Myometrial cell (primary cell): ENCODE measurements at places on chromosomes 11 and 22. TPM values are rescaled to one million over a fixed set of nuclear protein-coding genes. Genes with fewer than 3 reads are reported as not detected.

MMP8 gene
- total RNA-seq, result not detected in 2 replicates

MS4A15 gene
- total RNA-seq, result not detected in 2 replicates

SLC22A8 gene
- total RNA-seq, result not detected in 2 replicates

FOXRED2 gene
- total RNA-seq, result 5.0 and 5.2 TPM in 2 replicates

ZBED4 gene
- 6.9 and 7.8 TPM in 2 replicates for total RNA-seq

SHISAL1 gene
- 0.71 and 0.86 TPM in 2 replicates for total RNA-seq

BIK gene
- not detected in 2 replicates for total RNA-seq

MRGPRE gene
- total RNA-seq, result not detected in 2 replicates

ISX gene
- total RNA-seq, result not detected in 2 replicates

TRIOBP gene
- total RNA-seq, result 215 and 222 TPM in 2 replicates

RIMBP3C gene
- 0.18 TPM in 1 of 2 replicates, not detected in the other for total RNA-seq

OR52H1 gene
- total RNA-seq, result not detected in 2 replicates

GUCY1A2 gene
- 0.18 TPM in 1 of 2 replicates, not detected in the other for total RNA-seq

TBCEL gene
- total RNA-seq, result 9.2 and 9.7 TPM in 2 replicates

C11orf91 gene
- not detected in 2 replicates for total RNA-seq

NAALAD2 gene
- 0.18 and 0.58 TPM in 2 replicates for total RNA-seq

CRYBA4 gene
- total RNA-seq, result not detected in 2 replicates

ARHGAP20 gene
- total RNA-seq, result 1.2 and 2.3 TPM in 2 replicates

SLC35F2 gene
- 20.5 and 22.3 TPM in 2 replicates for total RNA-seq

NFAM1 gene
- total RNA-seq, result 0.18 TPM in 1 of 2 replicates, not detected in the other

RIC3 gene
- not detected in 2 replicates for total RNA-seq

RTN4R gene
- 2.8 and 4.0 TPM in 2 replicates for total RNA-seq

OR5D18 gene
- not detected in 2 replicates for total RNA-seq

SYNGR1 gene
- 6.6 and 8.4 TPM in 2 replicates for total RNA-seq

P2RX3 gene
- total RNA-seq, result not detected in 2 replicates

RASSF7 gene
- total RNA-seq, result 14.7 and 36.0 TPM in 2 replicates

CCDC89 gene
- 2.3 and 4.8 TPM in 2 replicates for total RNA-seq

OR2AG1 gene
- not detected in 2 replicates for total RNA-seq

PDE3B gene
- total RNA-seq, result 0.18 and 1.2 TPM in 2 replicates

SIPA1 gene
- 34.9 and 42.1 TPM in 2 replicates for total RNA-seq

ALDH3B1 gene
- total RNA-seq, result 61.7 and 66.1 TPM in 2 replicates

LRRC74B gene
- not detected in 2 replicates for total RNA-seq

CREB3L1 gene
- 35.7 and 38.1 TPM in 2 replicates for total RNA-seq

CELSR1 gene
- 0.29 TPM in 1 of 2 replicates, not detected in the other for total RNA-seq

AIFM3 gene
- 0.35 TPM in 1 of 2 replicates, not detected in the other for total RNA-seq

TECTA gene
- total RNA-seq, result under 0.01 and 0.18 TPM in 2 replicates

TBX10 gene
- total RNA-seq, result not detected in 2 replicates

UPK2 gene
- not detected in 2 replicates for total RNA-seq

IGSF22 gene
- total RNA-seq, result not detected in 2 replicates

KRTAP5-9 gene
- not detected in 2 replicates for total RNA-seq

RIC8A gene
- 203 and 210 TPM in 2 replicates for total RNA-seq

RANBP1 gene
- 547 and 560 TPM in 2 replicates for total RNA-seq
